ENCODE measurements at places on chromosomes 5 and 9.

DNA sequence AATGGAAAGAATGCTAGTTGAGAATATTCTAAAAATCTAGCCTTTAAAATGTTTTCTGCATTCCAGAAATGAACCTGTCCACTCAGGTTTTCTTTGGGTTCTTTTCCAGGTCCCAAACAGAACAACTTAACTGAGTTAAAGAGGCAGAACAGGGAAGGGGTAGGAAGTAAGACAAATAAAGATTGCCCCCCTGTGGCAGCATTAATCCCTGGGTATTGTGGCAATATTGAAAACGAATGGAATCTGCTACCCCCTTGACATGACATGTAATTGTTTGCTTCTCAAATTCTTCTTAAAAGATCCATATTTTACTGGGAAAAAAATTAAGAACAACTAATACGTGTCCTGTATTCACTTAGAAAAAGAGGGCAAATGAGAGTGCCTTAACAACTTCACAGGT lies 9.3 kb upstream of the RBM22 start:
- no peak for DNase-seq

DNA sequence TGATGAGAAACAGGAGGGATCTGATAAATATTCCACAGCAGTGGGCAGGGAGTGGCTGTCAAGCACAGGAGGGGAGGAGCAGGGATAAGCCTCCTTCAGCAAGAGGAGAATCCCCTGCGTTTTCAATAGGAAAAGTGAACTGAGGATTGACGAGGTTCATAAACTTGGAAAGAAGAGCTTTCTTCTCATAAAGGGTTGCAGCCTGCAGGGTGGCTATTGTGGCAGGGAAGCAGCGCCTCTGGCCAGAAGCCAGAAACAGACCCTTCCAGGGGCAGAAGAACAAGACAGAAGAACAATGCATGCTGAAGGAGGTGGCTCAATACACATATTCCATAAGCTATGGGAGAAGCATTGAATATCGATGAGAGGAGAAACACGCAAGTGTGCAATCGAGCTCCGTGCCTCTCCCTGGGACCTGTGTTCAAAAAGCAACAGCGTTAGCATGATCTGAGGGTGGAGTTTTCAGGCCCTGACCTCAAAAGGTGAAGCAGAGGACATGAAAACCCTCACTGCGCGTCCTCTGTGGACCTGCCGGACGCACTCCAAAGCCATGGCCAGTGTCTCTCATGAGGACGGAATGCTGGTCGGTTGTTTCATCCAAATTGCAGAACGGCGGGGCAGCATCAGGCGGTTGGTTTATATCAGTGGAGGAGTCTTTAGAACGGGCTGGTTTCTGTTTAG lies 67.6 kb downstream of the ANKRD33B start:
- DNase-seq, result no peak

GRCh38 chr5:9358961-9359685 lies 186.8 kb downstream of the SEMA5A start:
- no peak for DNase-seq

- DNase-seq, result no peak
These were observed 47.6 kb upstream of the ADCY2 start for GRCh38 chr5:7348168-7348854.

DNA sequence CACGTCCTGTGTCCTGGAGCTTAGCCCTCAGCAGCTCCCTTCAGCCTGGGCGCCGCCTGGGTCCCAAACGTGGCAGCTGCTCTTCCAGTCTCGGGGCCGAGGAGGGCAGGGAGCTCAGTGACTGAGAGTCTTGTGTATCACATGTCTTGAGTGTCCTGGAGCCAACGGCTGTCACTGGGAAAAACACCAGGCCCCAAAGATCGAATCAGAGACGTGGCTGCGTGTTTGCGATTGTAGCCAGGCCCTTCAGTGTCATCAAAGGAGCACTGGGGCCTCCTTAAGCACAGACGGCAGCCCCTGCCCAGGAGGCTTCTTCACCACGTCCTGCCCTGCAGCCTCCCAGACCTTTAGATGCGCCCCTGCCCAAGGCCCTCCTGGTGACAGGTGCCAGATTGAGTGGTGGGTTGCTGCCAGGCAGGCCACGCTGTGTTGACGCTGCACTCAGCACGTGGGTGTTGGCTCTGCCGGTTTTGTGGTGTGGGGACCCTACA lies 5.7 kb upstream of the EXOC3 start:
- no peak for DNase-seq

DNA sequence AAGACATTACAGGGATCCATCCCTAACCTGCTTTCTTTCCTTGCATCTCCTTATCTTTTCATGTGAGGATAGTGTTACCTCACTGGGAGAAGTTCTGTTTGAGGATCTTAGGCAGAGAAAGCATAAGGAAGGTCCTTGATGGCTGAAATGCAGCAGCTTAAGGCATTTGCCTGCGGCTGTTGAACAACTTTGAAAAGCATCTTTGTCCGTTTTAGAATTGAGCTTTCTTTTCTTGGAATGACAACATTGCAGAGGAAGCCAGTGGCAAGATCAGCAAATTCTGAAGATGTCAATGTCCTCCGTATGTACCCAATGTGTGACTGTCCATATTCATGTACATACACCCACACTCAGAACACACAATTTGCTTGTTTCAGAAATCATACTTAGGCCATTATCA lies 436.2 kb downstream of the GABRG2 start:
- DNase-seq, result no peak

- DNase-seq, result no peak
These were observed 7.3 kb upstream of the ROPN1L start for GRCh38 chr5:10434392-10434791.

DNA sequence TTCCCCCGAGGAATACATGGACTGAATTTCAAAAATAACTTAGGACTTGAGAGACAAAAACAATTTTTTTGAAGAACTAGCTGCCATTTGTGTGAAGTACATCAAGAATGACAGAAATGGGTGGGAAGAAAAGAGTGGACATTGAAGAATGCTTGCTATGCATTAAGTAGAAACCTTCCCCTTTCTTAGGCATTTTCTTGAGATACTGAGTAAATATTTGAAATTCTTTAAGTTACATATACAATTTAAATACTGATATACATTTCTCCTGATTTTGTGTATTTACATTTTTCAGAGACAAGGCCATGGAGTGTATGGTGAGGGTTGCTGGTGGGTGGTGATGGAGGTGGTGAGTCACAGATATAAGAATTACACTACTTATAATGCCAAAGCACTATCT lies 319.3 kb upstream of the ADAMTSL1 start:
- no peak for DNase-seq

DNA sequence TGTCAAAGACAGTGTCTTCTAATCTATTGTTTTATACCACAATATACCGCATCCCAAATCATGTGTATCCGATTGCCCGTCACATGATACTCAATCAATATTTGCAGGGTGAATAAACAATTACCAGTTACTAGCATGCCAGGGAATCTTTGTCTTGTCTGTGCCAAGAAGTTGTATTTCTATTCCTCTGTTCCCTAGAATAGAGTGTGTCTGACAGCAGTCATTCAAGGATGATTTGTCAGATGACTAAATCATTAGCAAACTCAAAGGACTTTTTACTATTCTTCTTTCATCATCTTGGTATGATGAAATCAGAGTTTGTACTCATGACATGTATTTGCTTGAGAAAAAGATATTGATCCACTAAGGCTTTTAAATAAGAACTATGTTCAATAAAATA lies 348.8 kb downstream of the HTR1A start:
- DNase-seq, result no peak

DNA sequence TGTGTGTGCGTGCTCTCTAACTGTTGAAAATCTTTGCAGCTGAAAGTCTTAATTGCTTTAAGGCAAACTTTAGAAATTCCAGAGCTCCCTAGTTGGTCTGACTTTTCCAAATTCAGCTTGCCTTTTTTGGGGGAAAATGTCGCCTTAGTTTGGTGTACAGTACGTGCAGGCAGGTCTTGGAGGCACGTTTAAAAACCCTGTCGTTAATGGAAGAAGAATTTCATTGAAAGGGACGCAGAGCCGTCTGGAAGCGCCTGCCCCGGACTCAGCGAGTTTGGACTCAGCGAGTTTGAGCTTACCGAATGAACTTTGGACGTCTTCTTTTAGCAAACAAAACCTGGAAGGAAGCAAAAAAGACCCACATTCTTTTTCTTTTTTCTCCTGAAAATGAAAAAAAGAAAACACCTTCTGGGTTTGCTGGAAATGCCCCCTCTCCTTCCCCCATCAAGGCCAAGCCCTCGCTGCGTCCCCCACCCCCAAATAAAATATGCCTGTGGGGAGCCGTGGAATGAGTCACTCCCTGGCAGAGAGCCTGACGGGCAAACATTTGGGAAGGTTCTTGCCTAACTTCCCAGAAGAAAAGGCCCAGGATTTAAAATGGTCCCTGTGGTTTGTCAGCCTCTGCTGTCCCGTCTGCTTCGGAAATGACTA lies 1.5 kb downstream of the NEK6 start:
- DNase-seq, result no peak

GRCh38 chr9:91047993-91048607 lies 246.5 kb downstream of the SYK start:
- no peak for DNase-seq

DNA sequence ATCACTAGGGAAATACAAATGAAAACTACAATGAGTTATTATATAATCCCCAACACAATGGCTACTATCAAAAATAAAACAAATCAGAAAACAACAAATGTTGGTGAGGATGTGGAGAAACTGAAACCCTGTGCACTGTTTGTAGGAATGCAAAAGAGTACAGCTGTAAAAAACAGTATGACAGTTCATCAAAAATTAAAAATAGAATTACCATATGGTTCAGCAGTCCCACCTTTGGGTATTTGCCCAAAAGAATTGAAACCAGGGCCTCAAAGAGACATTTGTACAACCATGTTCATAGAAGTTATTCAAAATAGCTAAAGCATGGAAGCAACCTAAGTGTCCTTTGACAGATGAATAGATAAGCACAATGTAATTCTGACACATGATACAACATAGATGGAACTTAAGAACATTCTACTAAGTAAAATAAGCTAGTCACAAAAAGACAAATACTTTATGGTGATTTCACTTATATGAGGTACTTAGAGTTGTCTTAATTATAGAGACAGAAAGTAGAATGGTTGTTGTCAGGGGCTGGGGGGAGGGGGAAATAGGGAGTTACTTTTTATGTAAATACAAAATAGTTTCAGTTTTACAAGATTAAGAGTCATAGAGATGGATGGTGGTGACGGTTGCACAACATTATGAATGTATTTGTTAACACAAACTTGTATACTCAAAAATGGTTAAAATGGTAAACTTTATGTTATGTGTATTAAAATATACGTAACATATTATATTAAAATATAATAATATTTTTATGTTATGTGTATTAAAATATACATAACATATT lies 102.8 kb downstream of the KCTD16 start:
- DNase-seq, result no peak

DNA sequence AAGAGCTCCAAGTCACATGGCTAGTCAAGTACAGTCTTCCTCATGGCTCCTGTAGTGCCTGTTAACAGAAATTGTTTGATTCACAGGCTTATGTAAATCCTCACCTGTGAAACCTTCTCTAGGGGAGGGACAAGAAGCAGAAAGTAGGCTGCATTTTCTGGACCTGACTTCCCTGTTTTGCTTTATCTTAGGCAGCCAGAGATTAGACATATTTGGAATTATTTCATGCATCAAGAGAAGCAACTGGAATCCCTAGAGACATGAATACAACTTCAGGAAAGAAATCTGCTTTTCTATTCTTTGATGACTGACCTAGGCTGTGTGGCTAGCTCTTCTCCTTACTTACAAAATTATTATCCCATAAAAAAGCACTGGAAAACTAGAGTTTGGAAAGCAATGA lies 52.3 kb downstream of the CAST start:
- DNase-seq, result no peak

GRCh38 chr9:112200711-112201110 lies 25.6 kb upstream of the SUSD1 start:
- no peak for DNase-seq

Data from activated gamma-delta T cell treated with Interleukin-2 at 50 U/mL for 16 hours (primary cell).